GM12865 (cell line): ENCODE measurements at places on chromosomes 2 and 18.
A peak's percentile ranks its signal among the peaks of the same experiment; 100 is the strongest.

DNA sequence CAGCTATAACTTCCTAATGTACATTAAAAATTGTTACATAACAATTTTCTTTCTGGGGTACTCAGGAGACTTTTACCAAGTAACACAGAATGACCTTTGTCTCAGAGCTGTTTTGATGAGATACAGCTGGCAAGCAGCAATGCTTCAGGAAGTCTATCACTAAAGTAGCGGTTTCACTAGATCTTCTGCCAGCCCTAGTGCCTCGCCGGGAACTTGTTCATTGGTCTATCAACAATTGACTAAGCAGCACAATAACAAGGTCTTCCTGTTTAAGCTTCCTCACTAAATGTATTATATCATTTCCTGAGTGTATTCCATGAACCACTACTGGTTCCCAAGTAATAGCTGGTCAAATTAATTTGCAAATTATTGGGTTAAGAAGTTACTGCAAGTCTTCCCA is 69.2 kb downstream of the TRIP12 start:
- DNase-seq, result peak; percentile 80

DNA sequence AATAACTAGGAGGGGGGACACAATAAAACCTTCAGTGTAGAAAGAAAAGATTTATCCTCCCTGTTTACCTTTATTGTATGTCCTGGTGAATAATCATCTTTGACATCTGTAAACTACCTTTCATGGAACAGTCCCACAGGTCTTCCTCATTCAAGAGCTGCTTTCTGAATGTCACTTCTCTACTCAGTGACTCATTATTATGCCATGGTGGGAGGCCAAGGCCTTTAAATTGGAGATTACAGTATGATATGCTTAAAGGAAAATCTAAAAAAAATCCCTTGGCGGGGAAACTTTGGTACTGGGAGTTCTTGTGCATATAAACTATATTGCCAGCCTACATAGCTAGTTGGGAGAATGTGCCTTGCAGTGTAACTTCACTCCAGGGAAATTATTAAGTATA is 713.0 kb downstream of the TDRD15 start:
- DNase-seq, result no peak

DNA sequence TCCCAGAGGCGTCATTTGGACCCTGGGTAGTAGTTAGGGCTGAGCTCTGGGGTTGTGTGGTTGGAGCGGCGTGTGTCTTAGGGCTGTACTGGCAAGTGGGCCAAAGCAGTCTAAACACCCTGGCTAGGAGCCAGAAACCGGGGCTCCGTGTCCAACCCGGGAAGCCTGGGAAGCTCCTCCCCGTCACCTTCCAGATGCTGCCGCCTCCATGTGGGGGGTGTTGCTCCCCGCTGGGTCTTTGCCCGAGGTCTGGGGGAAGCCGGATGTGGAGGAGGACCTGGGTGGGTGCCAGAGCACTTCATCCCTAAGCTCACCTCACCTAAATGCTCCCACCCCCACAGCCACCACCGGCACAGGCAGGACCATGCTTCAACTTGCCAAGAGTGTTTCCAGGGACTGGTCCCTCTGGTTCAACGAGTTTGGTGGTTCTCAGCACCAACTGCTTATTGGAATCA is 25.4 kb downstream of the TET3 start:
- DNase-seq, result no peak

DNA sequence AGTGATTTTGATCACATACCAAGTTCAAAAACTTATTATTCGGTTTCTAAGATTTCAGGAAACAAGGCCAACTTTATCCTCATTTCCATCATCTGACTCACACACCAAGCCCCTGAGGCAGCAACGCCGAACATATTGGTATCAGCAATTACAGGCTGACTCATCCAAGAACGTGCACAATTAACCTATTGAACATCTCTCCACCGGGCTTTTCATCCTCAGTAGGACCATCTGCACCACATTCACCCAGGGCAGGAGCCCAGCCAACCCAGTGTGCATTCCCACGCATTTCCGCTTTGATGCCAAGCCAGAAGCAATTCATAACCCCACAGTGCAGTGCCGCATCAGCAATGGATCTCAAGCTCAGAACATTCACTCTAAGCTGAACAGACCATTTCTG is 52.9 kb downstream of the SCG2 start:
- no peak for DNase-seq

DNA sequence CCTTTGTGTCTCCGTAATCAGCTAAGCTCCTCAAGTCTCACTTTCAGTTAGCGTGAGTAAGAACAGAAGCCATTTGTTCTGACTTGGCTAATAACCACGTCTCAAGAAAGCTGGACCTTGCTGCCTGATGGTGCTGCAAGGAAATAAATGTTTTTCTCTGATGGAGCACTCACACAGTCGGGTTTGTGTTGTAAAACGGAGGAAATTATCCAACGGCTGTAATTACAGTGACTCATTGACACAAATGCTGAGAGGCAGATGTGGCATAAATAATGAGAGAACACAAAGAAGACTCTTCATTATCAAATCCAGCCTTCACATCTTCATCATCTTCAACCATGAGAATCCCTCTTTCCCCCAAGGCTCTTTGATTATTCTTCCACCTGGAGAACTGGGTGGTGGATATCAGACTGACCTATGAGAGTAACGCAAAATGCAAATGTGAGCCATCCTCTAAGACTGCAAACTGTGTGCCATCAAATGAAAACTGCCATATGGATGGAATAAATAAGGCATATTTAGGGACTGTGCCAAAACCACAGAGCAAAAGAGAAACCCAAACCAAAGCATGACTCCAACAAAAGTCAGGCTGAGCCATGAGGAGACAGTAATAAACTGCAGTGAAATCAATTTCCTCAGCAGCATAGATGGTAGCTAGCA is 252.6 kb downstream of the RND3 start:
- no peak for DNase-seq

- no peak for DNase-seq
Observed at GRCh38 chr2:159539701-159540100, 76.6 kb downstream of the BAZ2B start.

DNA sequence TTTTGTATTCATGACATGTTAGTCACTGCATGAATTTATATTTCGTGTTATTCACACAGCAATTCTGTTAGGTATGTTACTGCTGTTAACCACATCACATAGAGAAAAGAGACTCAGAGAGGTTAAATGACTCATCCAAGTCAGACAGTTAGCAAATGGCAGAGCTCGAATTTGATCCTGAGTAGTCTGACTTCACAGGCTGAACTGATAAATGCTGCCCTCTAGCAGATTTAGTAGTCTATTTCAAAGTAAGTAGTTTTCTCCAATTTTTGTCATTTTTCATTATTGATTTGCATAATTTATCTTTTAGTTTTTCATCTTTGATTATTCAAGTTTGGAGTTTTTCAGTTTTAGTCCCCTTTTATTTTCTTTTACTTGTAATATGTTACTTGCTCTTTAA is 58.3 kb downstream of the WDR7 start:
- peak; percentile 78 for DNase-seq

DNA sequence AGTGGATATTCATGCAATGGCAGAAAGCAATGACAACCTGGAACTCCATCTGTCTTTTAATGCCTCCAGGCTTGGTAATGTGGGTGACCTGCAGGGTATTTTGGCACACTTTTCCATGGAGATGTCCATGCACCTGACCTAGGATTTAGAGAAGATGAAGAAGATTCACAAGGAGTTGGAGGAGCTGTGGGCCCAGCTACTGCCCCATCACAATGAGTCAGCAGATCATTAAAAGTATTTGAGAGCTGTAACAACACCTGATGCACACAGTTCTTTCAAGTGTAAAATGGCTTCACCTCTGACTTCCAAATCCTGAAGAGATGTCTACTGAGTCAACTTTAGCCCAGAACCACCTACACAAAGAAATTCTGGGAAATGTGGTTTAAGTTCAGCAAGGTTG is 22.1 kb upstream of the OSR1 start:
- no peak for DNase-seq

- no peak for DNase-seq
Observed at GRCh38 chr2:86383844-86384243, 46.4 kb upstream of the REEP1 start.

DNA sequence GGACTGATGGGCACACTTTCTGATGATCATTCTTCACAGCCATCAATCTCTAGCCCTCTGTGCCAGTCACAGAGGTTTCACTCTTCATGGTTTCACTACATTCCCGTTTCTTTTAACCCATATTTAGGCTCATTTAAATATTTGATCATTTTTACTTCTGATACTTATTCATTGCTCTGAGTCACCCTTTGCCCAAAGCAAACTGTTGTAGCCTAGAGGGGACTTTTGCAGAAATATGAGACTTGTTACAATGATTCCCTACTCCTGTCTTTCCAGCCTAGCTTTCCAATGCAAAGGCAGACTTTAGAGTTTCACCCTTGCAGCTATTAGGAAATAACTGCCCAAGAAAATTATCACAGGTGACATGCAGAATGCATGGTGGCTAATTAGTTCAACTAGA is 444.2 kb downstream of the PTPRM start:
- DNase-seq, result no peak

GRCh38 chr2:61253136-61253535 is 91.1 kb downstream of the C2orf74 start:
- no peak for DNase-seq

GRCh38 chr18:47791461-47791985 is 138.9 kb downstream of the SMAD2 start:
- DNase-seq, result no peak

- DNase-seq, result peak; percentile 78
Observed at GRCh38 chr2:60882971-60883753, 1.8 kb downstream of the REL start.

- peak; percentile 3 for DNase-seq
Observed at GRCh38 chr18:3794537-3795348, 344.8 kb downstream of the TGIF1 start.

DNA sequence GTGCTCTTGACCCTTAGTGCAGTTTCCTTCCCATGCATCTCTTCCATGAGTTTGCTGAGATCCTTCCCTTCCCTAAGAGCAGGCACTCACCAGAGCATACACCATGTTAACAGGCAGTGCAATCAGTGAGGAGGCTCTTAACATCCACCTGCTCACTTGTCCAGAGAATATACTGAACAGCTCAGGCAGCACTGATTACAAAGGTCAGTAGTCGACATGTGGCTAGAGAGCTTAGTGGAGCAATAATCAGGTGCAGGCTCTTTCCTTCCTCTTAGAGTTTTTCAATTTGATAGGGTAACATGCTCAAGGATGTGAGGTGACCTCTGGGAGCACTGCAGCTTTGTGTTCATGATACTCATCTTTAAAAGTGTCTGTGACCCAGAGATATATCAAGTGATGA is 144.1 kb upstream of the SETBP1 start:
- DNase-seq, result no peak

DNA sequence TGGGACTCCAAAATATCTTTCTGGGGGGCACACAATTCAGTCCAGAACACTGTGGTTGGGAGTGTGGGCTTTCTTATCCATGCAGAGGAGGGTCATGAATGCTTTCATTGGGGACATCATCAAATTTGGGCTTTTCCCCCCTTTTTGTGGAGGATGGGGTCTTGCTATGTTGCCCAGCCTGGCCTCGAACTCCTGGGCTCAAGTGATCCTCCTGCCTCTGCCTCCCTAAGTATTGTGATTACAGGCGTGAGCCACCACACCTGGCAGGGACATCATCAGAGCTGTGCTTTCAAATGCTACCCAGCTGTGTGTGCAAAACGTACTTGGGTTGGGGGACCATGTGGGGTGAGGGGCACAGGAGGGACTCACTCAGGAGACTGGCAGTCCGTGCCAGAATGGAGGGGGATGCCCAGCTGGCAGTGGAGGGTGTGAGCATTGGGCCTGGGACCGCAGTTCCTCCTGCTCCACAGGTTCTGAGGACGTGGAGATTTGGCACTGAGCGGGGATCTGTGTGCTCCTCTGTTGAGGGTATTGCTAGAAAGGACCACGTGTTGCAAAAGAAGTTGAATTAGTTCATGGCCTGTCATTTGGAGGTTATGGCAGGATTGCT is 24.4 kb downstream of the EMILIN2 start:
- no peak for DNase-seq

GRCh38 chr2:133571249-133571648 is 3.0 kb upstream of the NCKAP5 start:
- DNase-seq, result no peak

GRCh38 chr2:105933906-105934305 is 189.2 kb downstream of the NCK2 start:
- no peak for DNase-seq

DNA sequence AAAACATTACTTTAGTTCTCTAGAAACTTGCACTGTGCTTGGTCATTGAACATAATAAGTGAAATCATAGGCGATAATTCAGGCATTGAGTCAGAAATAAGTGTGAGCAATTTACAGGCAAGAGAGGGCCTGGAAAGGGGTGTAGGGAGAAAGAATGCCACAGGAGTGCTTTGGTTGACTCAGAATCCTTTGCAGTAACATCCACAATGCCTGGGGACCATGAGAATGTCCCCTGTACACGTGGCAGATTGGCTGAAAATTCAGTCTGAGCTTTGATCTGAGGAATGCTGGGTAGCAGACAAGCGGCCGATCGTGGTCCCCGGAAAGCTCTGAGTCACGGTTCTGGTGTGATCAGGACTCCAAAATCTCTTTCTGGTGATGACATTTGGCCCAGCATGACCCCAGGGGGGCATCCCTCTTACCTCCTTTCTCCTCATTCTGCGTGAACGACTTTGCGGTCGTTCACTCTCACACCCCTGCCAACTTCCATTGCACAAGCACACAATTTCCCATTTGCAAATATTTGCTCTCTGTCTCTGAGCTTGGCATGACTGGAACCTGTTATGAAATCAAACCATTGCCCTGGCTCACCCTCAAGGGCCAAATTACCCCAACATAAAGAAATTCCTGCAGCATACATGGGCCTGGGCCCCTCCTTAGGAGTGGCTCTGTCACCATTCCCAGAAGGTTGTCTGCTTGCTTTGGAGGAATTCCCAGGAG is 305.0 kb upstream of the EPAS1 start:
- no peak for DNase-seq

GRCh38 chr18:58091099-58091611 is 47.1 kb downstream of the NEDD4L start:
- DNase-seq, result peak; percentile 73

DNA sequence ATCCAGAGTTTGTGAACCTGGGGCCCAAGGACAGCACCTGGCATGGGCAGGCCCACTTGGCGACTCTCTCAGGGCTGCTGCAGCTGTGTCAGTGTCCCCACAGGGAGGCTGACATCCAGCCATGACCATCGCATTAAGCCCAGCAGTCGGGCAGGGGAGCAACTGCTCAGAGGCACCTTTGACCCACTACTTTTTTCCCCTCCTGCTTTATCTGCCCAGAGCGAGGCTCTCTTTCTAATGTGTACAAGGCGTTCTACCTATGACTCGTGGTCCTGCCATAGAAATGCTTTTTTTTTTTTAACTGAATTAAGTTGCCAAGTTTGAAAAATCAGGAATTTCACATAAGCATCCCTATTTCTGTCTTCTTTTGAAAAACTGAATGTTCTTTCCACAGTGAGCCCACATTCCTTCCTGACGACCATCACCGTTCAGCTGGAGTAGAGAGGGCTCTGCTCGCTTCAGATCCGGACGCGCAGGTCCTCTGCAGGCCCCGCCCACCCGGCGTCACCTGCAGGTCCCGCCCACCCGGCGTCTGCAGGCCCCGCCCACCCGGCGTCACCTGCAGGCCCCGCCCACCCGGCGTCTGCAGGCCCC is 403 bp upstream of the CLUL1 start:
- peak; percentile 81 for DNase-seq

GRCh38 chr2:174335988-174336500 is 1.3 kb downstream of the SP9 start:
- no peak for DNase-seq
